ENCODE measurements at places on chromosomes 7 and 10.

DNA sequence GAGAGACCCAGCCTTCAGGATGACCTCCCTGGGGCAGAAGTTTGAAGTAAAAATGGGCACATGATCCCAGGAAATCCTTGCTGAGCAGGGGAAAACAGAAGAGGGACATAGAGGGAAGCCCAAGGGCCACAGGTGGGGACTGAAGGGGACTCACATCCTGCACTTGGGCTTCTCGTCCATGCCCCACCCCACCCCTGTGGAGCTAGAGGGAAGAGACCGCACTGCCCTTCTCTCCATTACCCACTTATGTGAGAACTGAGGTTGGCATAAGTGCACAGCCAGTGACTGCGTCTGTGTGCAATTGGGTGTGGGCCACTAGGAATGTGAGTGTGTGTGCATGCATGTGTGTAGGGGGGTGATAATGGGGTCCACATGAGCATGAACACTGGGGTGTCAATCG, 43.4 kb upstream of the SLF2 start:
- no peaks in the 10 kb centered on the region for H3K36me3 ChIP-seq
- peaks cover 10% of the 10 kb centered on the region for H3K4me1 ChIP-seq
- no peak for DNase-seq
- peaks cover 30% of the 10 kb centered on the region for H3K27me3 ChIP-seq
- H3K4me3 ChIP-seq = no peak overlapping the region

DNA sequence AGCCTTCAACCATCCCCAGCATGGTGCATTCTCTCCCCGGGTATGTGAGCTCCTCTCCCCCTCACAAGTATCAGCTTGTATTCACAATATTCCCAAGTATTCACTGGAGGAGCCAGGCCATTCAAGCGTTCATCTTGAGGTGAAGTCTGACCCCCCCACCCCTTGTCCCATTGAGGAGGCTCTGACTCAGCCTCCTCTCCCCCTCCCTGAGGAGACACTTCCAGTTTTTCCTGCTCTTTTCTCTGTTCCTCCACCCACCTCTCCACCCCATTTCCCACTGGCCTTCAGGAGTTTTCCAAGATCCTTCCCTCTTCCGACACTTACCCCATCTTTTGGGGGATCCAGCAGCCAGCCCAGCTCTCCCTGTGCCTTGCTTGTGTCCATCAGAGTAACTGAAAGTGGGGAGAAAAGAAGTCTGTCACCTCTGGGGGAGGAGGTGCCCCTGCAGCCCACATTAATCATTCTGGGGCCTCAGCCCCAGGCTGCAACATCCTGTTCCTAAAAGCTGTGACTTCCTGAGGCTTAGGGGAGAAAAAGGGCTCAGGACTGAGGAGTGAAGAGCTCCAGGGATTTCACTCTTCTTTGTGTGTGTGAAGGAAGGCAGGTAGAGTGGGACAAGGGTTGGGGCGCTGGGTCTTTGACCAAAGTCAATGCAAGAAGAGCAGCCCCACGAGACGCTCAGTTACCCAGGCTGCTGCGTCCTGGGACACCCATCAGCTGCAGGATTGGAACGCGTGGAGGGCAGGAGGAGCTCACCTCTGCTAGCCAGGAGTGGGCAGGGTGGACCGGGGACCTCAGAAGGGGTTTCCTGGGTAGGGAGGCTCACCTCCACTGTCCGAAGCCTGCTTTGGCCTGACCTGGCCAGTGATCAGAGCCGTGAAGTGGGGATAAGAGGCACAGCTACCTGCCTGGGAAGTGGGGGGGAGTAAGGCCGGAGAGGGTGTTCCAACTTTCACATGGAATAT, 1.1 kb downstream of the EPHA1 start:
- H3K36me3 ChIP-seq = no peaks in the 10 kb centered on the region
- no peaks in the 10 kb centered on the region for H3K27me3 ChIP-seq
- H3K4me1 ChIP-seq = peaks cover 52% of the 10 kb centered on the region
- H3K27ac ChIP-seq = peak overlapping the region; percentile 34
- H3K4me3 ChIP-seq = peak overlapping the region; percentile 12

GRCh38 chr10:7666253-7667023, at the start of gene ITIH5:
TSS of gene ITIH5 (minus strand) at chr10:7666966. CDS start at chr10:7666892, 74 bp downstream.
- H3K4me1 ChIP-seq = peaks cover 8% of the 10 kb centered on the region
- no peaks in the 10 kb centered on the region for H3K36me3 ChIP-seq
- H3K27ac ChIP-seq = no peak within 1 kb of the TSS
- DNase-seq = peak; percentile 23
- peaks cover 42% of the 10 kb centered on the region for H3K27me3 ChIP-seq

DNA sequence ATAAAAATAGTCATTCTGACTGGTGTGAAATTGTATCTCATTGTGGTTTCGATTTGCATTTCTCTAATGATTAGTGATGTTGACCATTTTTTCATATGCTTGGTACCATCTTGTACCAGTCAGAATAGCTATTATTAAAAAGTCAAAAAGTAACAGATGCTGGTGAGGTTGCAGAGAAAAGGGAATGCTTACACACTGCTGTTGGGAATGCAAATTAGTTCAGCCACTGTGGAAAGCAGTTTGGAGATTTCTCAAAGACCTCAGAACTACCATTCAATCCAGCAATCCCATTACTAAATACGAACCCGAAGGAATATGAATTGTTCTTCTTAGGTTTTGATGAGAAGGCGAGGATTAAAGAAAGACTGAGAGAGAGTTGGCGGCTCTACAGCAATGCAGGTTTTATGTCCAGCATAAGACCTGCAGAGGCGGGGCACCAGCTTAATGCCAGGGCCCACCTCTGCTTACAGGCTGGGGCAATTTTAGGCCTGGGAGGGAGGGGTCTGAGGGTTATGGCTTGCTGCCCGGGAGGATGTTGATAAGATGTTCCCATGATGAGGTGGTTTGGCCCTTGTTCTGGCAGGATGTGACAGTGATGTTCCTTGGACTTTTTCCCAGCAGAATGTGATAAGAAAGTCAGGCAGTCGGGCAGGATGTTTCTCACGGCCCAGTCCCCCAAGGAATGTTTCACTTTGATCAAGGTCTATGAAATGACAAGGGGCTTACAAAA, 74.4 kb downstream of the MEST start:
- peak; percentile 9 for DNase-seq
- H3K36me3 ChIP-seq = no peaks in the 10 kb centered on the region
- H3K4me3 ChIP-seq = no peak overlapping the region
- no peaks in the 10 kb centered on the region for H3K4me1 ChIP-seq

DNA sequence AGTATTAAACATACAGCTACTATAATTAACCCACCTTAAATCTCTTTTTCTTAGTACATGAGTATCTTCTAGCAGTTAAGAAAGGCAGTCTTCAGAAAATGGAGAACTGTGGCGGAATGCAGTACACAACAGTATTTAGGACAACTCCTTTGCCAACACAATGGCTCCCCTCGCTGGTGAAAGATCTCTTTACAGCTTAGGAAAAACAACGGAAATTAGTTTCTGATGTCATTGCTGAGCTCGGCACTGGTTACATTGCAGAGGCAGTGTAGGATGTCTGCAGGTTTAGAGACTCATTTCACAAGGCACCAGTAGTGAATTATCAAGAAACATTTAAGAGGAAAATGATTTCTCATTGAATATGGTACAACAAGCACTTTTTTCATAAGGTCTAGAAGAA, 43.4 kb downstream of the GLRX3 start:
- H3K4me3 ChIP-seq = no peak overlapping the region
- H3K4me1 ChIP-seq = no peaks in the 10 kb centered on the region
- peaks cover 5% of the 10 kb centered on the region for H3K36me3 ChIP-seq
- H3K27me3 ChIP-seq = no peaks in the 10 kb centered on the region

DNA sequence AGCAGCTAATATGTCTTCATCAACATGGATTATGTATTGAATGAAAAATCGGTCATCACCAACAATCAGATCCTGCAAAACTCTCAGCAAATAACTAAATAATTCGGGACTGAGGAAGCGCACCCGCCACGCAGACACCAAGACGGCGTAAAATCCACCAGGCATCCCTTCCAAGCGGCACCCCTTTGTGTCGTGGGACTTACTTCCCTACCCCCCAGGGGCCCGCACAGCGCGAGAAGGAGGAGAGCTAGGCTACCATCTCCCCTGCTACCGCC, 721 bp downstream of the ARL3 start:
- peak overlapping the region; percentile 95 for H3K27ac ChIP-seq
- H3K4me1 ChIP-seq = peaks cover 21% of the 10 kb centered on the region
- no peaks in the 10 kb centered on the region for H3K27me3 ChIP-seq
- no peak for DNase-seq
- H3K4me3 ChIP-seq = peak overlapping the region; percentile 63

DNA sequence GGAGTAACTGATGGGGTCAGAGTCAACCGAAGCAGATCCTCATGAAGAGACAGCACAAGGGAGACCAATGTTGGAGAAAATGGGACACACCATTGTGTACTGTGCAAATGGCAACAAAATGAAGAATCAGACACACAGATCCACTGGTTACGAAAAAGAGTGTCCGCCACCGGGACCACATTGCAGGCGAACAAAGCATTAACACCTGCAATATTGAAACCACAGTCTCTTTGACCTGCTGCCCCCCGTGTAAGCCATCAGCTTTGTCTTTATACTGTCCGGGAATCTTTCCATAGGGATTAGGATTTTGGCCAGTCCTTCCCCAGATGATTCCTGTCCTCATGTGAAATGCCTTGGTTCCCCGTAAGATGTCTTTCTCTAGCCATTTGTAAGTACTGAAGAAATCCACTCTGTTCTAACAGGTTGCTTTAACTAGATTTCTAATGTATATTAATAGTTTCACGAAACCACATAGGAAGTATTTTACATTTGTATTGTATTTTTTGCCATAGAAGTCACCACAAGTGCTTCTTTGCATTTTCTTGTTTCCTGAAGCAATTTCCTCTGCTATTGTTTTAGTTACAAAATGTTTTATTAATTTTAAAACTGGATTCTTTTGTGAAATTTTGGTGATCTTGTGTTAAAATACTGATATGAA, 140.8 kb upstream of the NFE2L3 start:
- DNase-seq = no peak
- H3K4me3 ChIP-seq = no peak overlapping the region
- H3K27me3 ChIP-seq = no peaks in the 10 kb centered on the region
- H3K27ac ChIP-seq = no peak overlapping the region
- peaks cover 14% of the 10 kb centered on the region for H3K4me1 ChIP-seq
- H3K36me3 ChIP-seq = no peaks in the 10 kb centered on the region

Measured in hepatocyte (in vitro differentiated cells).